ENCODE measurements at places on chromosomes 1 and 21.

- DNase-seq = no peak
These were observed 12.6 kb upstream of the LEPR start for GRCh38 chr1:65407877-65408276.

DNA sequence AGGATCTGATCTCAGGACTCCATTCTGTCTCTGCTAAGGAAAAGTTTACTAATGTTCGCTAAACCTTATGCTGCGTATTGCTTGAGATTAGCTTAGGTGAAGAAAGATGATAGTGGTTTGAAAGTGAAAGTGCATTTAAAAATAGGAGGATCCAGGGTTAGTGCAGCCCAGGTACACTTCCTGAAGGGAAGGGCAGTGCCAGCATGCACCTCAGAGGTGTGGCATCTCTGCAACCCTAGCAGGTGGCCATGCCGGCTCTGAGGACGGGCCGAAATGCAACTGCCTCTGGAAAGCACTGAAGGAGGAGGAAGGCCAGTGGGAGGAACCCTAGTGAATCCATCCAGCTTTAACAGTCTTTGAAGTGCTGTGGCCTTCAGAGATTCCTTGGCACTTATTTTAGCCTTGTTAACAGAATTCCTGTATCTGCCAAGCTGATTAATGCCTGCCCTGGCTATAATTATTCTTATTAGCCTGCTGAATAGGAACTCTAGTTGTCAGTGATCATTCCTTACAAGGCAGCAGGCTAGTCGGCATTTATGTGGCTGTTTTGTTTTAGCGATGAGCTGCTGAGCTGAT lies 5.5 kb downstream of the PTGFRN start:
- no peak for DNase-seq

- DNase-seq = no peak
These were observed at the start of gene KCNT2 for GRCh38 chr1:196608390-196609369. Gene KCNT2 (minus strand): TSS chr1:196608440. CDS start chr1:196608309, 131 bp downstream.

GRCh38 chr21:46096596-46097335 lies 1.1 kb upstream of the COL6A2 start:
- DNase-seq = no peak

GRCh38 chr1:242579528-242580235 lies 55.2 kb upstream of the PLD5 start:
- DNase-seq = no peak

GRCh38 chr1:231460614-231461013 lies 38.5 kb upstream of the EGLN1 start:
- peak; percentile 47 for DNase-seq

GRCh38 chr1:54403808-54404261 lies 2.4 kb downstream of the SSBP3 start:
- DNase-seq = no peak

GRCh38 chr1:168550971-168551370 lies 7.2 kb upstream of the XCL2 start:
- no peak for DNase-seq

- DNase-seq = no peak
These were observed 18.1 kb downstream of the KCNT2 start for GRCh38 chr1:196590012-196590708.

- no peak for DNase-seq
These were observed 8.3 kb downstream of the MAPKAPK2 start for GRCh38 chr1:206693029-206693428.

- no peak for DNase-seq
These were observed 65.2 kb downstream of the AGPAT3 start for GRCh38 chr21:43930074-43930847.

DNA sequence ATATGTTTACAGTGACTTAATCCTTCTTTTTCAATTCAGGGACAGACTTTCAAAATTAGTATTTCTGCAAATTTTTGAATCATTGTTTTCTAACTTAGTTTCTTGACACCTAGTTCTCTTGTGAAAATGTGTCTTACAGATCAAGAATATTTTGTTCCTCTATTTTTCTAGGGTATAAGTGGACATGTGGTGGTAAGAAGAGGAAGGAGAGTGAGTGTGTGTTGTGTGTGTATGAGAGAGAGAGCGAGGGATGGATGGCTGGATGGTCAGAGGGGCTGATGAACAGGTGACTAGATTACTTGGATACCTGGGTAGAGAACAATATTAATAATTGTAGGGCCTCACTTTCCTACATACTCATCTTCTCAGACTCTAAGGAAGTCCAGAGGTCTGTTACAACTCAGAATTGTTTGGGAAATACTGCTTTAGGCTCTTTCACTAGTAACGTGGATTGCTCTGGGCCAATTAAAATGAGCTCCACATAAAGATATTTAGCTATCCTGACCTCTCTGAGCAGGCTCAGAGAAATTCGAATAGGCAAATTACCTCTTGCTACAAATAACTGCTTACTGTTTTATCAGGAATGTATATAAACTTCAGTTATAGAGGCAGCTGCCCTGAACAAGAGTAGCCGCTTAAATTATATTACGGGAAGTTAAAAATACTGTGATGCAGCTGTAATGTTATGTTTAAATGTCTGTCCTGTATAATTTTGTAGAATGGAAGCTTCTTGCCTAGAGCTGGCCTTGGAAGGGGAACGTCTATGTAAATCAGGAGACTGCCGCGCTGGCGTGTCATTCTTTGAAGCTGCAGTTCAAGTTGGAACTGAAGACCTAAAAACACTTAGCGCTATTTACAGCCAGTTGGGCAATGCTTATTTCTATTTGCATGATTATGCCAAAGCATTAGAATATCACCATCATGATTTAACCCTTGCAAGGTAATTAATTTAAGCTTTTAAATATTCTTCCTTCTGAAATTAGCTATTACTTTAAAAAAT lies 19.7 kb downstream of the GPSM2 start:
- no peak for DNase-seq

DNA sequence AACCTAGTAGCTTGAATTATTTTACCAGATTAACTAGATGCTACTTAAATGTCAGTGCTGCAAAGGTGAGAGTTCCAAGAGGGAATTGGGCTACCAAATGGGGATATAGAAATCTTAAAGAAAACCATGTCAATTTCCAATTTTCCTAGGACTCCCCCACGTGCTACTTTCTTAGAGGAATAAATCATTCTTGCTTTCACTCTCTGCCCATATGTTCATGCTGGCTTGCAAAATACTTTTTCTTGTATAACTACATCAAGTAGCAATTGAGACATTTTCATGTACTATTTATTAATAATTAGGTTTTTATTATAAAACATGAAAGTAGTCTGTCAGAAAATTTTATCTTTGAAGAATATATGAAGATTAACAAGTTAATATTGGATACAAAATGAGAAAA lies 11.8 kb downstream of the KCNK2 start:
- DNase-seq = no peak

- DNase-seq = no peak
These were observed 10.4 kb downstream of the LGALS8 start for GRCh38 chr1:236534151-236534651.
